ENCODE measurements at places on chromosomes 13 and 19. TPM values are rescaled to one million over a fixed set of nuclear protein-coding genes. Genes with fewer than 3 reads are reported as not detected.

DNA sequence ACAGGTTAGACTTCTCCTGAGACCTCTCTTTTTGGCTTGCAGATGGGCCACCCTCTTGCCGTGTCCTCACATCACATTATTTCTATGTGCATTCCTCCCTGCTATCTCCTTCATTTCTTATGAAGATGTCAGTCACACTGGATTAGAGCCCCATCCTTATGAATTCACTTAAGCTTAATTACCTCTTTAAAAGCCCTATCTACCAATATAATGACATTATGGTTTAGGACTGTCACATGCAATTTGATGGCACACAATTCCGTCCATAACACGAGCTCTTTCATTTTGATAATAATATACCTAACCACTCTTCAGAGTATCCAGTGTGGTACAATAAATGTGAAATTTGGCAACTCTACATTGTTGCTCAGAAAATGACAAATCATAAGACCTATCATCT, 1037.3 kb downstream of the DIAPH3 start:
- no peak for DNase-seq

- no peak for DNase-seq
These were observed 1.3 kb upstream of the KLF12 start for GRCh38 chr13:74135326-74136083.

GRCh38 chr19:8461891-8462290, 17.1 kb downstream of the HNRNPM start:
- no peak for DNase-seq

Gene KCTD15
- total RNA-seq, result 33.6 TPM

Gene C13orf42
- total RNA-seq, result not detected

DNA sequence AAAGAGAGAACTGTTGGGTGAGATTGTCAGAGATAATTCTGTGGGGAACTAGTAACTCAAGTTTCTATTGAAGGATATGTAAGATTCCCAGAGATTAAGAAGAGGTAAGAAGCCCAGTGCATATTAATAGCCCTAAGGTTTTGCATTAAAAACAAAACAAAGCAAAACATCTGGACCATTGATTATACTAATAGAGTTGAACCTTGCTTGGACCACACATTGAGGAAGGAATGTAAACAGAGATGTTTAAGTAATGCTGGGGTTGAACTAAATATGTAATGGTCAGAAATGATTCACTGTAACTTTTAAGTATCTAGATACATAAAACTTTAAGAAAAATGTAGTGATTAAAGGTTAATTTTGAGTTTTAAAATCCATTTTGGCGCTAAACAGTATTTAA, 1770.0 kb downstream of the PCDH9 start:
- no peak for DNase-seq

DNA sequence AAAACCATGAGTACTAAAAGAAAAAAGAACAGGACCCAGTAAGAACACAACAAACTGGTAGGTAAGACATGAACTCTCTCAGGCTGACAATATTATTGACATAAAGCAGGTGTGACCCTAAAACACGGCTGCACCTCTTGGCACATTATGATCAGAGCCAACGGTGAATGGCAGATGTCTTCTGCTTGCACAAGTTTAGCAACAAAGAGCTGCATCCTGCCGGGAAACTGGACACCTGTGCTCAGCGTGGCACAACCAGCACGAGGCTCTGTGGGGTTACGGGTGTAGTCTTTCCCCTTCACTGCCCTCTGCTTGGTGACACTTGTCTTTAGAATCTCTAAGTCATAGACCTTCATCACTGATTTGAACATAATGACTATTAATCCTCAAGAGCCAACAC, 97.9 kb downstream of the DOCK9 start:
- DNase-seq, result no peak

GRCh38 chr13:88063741-88064140, 392.6 kb downstream of the SLITRK5 start:
- DNase-seq, result no peak

GRCh38 chr13:41547251-41548000, 90.1 kb downstream of the RGCC start:
- no peak for DNase-seq

Gene FLT3
- 1.1 TPM for total RNA-seq

GRCh38 chr13:33761740-33762139, 56.2 kb upstream of the RFC3 start:
- no peak for DNase-seq

- no peak for DNase-seq
These were observed 527.5 kb downstream of the RFC3 start for GRCh38 chr13:34345258-34345965.

- no peak for DNase-seq
These were observed 2.3 kb downstream of the SYMPK start for GRCh38 chr19:45860359-45861259.

DNA sequence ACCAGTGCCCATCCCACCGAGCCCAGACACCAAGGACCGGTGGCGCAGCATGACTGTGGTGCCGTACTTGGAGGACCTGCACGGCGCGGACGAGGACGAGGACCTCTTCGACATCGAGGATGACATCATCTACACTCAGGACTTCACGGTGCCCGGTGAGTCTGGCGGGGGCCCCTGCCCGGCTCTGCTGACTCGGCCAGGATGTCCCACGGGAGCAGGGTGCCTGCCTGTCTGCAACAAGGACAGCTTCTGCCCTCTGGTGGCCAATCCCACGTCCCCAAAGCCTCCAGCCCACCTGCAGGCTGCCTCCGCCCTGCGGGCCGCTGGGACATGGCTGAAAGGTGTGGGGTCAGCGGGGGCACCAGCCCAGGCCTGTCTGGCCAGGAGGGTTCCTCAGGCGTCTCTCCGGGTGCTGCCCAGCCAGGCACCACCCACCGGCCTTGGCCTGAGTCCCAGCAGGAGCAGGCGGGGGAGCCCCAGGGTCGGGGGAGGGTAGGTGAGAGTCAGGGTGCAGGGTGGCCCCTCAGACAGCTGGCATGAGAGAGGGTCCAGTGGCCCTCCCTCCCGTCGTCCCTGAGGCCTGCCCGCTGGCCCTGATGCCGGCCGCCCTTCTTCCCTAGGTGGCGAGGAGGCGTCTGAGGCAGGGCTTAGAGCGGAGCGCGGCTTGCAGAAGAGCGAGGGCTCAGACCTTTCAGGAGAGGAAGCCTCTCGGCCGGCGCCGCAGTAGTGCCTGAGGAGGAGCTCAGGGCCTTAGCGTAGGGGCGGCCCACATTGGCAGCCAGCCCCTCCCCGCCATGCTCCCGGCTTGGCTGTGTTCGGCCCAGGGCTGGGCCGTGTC, 14.6 kb downstream of the CBARP start:
- no peak for DNase-seq
